ENCODE measurements at places on chromosomes 5 and 9.

GRCh38 chr5:132546108-132546507, 2.8 kb upstream of the IL5 start:
- DNase-seq, result no peak

- DNase-seq, result no peak
These were observed 11.0 kb upstream of the PLAC8L1 start for GRCh38 chr5:146116361-146116760.

DNA sequence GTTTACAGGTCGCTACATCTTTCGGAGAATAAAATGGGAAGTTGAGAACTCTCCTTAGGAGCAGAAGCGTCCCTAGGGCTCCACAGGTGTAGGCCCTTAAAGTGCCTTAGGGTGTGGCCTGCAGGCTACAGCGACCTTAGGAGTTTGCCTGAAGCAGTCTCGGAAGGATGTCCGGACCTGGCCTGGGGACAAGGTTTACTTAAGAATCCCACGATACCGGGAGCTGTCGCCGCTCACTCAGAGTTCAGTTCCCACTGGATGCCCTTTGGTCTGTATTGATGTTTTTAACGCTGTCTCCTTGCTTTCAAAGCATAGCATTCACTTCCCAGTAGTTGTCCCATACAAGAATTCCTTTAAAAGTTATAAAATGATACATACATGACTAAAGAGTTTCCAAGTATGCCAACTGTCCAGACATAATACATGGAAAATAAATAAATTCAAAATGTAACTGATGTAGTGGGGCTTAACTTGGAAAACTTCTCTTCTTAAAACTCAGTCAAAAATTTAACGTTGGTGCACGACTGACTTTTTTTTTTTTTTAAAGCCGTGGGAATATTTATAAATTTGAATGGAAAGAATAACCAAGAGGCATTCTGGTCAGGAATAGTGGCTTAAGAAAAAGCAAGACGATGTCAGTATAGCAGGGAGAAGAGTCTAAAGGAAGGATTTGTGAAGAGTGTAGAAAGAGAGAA, 848 bp downstream of the RAD50 start:
- DNase-seq, result no peak

DNA sequence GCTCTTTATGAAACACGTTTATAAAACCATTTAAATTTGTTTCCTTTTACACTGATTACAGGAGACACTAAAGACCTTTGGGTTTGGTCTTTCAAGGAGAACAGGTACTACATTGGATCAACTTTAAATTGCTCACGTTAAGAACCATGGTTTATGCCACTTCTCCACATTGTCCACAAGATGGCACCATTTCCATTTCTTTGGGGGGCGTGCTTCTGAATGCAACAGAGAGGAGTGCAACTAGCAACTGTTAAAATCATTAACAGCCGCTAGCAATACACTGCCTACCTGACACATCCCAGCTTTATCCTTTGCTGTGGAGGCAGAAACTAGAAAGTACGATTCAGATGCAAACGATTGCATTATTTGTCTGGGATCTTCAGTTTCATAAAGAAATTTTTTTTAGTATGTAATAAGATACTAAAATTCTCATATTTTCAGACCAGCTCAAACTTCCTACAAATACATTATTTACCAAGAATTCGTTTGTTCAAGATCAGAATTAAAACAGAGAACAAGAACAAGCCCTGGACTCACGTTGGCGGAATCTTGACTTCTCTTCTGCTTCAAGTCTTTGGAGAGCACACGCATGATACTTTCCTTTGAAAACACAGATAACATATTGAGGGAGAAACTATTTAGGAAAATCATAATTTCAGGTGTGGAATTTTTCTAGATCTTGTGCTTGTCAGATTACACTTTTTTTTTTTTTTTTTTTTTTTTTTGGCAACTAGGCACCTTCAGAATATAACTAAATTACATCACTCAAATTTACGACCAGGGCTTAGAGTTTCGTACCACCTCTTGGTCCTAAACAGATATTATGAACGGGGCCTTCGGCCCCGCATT, 702 bp downstream of the CDC20B start:
- peak; percentile 80 for DNase-seq

DNA sequence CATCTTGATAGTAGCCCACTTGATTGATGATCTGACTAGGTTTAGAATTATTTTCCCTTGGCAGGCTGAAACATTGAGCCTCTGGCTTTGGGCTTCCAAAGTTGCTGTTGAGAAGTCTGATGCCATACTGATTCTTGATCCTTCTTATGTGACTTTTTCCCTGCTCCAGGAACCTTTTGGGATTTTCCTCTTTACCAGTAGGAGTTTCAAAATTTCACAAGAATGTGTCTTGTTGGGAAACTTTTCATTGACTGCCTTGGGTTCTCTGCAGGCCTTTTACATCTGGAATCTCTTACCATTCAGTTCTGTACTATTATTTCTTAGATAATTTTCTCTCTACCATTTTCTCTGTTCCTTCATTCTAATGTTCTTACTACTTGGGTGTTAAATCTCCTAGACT, 20.0 kb downstream of the STC2 start:
- DNase-seq, result no peak

GRCh38 chr9:99029083-99029645, 75.7 kb upstream of the TGFBR1 start:
- no peak for DNase-seq

- peak; percentile 73 for DNase-seq
These were observed 27.1 kb upstream of the BASP1 start for GRCh38 chr5:17190242-17190778.

- DNase-seq, result no peak
These were observed 220.8 kb upstream of the DAPK1 start for GRCh38 chr9:87276851-87277261.

DNA sequence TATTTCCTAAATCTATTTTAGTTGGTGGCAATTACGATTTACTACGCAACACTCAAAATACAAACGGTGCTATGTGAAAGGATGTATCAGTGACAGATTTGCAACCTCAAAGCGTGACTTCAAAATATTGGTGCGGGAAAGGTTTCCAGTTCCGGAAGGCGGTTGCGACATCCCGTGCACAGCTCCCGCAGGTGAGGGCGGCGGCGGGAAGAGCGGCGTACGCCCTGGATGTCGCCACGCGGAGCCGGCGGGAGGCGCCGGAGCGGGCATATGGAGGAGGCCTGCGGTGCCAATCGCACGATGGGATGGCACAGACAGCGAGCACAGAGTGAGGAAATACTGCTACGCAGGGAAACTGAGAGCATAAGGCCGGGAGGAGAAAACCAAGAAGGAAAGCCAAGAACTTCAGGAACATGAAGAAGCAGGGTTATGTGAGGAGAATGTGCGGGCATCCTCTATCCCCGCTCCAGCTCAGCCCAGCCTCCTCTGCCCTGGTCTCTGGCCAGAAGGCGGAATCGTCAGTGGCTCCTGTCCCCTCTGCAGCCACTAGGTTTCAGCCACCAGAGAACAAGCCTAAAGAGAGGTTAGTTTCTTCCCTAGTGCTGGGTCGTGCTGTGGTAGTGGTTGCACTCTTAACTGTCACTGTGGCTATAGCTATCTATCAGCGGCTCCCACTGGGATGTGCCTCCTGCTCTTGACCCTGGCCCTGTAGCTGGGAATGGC, 378.1 kb upstream of the TLE4 start:
- no peak for DNase-seq

- DNase-seq, result no peak
These were observed 230.6 kb downstream of the FSTL4 start for GRCh38 chr5:133381571-133382365.

DNA sequence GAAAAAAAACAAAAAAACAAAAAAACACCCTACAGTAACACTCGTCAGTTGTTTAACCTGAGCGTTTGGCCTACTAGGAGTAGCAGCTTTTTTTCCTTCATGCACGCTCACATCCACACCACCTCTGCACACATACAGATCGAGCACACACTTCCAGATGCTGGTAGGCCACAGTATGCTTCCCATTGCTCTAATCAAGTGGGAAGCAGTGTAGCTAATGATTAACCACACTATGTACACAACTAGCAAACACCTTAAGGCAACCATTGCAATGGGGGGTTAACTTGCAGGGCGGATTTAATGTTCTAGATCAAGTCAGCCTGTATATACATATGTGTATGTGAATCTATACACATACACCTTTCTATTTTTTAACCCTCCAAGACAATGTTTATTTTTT, 65.5 kb upstream of the GLRX start:
- DNase-seq, result no peak

- DNase-seq, result no peak
These were observed 223.6 kb upstream of the KIF2A start for GRCh38 chr5:62082370-62082801.

DNA sequence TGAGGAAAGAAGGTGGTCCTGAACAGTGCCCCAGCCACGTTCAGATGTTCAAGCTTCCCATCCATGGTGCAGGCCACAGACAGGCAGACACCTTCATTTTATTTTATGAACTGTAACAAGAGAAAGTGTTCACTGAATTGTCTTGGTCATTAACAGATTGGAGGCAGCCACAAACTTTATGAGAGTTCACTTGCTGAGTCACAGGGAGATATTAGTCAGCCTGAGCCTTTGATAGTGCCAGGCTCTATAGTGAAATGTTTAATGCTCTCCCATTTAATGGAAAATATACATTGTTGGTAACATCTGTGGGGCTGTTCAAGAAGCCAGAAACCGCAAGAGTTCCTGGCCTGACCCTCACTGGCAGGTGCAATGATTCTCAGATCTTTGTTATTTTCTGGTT, 237.0 kb downstream of the TENT4A start:
- no peak for DNase-seq

DNA sequence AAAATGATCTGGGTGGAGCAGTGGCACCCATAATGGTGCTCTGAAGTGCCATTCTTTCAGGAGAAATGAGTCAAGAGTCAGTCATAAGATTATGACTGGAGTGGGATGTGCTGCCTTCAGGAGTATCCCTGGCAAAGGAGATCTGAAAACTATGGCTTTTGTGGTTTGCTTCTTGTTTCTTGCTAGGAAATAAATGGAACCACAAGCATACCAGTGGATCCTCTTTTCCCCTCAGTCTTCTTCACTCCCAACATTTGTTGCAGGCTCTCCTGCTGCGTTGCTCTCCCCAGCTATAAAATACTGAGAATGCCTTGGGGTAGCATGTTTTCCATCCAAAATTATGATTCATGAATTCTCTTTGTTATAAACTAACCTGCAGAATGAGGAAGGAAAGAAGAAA, 199.1 kb downstream of the NNT start:
- no peak for DNase-seq

GRCh38 chr9:6715755-6716643, 41.8 kb upstream of the KDM4C start:
- no peak for DNase-seq

DNA sequence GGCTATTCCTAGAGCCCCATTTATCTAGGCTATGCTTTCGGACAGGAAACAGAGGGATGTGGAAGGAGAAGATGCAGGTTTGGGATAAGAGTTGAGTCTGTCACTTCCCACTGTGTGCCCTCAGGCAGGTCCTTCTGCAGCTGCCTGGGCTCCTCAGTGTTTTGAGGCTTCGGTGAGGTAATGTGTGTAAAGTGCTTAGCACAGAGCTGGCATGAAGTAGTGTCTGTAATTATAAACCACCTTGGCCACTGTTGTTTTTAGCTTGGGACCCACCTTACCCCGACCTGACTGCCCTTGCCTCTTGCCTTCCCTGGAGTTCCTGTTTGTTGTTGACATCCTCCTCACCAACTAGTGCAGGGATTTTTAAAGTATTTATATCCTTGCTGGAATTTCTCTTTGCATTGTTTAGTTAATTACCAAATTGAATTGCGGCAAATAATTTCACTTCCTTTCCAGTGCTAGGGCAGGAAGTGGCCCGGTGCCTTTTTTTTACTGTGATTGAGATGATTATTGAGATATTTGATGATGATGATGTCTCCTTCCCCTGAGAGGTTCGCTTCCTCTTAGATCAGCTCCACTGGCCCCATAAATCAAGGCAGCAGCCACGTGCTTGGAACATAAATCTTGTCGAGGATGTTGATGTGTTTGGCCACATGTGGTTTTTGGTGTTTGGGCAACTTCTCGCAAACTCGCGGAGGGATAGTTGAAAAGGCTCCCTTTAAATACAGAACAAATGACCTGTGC, 38.3 kb upstream of the DAB2IP start:
- DNase-seq, result peak; percentile 56

- DNase-seq, result no peak
These were observed 66.6 kb upstream of the STXBP1 start for GRCh38 chr9:127545196-127546124.

DNA sequence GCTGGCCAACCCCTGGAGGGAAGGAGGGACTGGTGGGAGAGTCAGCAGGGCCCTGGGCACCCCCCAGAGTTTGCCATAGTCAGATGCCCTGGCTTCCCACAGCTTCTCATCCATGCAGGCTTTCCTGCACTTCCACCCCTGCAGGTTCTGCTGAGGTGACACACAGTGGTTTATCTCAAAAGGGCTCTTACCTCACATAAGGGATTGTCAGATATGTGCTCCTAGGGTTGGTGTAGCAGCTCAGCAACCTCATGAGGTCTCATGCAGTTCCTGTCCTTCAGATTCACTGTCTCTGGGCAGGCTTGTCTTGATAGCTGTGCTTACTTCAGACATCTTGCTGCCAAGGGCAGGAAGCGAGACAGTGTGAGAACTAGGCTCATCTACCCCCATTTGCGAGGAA, 143.4 kb downstream of the KDM4C start:
- DNase-seq, result no peak

DNA sequence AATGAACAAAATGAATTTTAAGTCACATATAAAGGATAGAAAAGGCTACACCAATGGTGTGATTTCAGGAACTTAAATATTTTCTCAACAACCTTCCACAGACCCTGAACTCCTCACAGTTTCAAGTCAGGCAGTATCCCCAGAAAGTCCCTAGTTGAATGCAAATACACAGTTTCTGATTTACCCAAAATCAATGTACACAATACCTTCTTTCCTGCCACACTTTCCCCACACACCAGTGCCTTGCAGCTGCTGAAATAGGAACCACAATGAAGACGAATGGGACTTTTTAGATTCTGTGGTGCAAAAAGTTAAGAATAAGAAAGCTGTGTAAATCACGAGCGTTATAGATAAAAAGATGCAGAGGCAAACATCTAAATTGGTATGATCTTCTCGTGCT, 552.4 kb upstream of the MEF2C start:
- no peak for DNase-seq
